Osteoblast (primary cell): ENCODE measurements at places on chromosomes 12 and 14.

- peak overlapping the region; percentile 63 for H3K27ac ChIP-seq
- H3K36me3 ChIP-seq, result no peaks in the 10 kb centered on the region
- peak; percentile 65 for DNase-seq
Measured at GRCh38 chr12:46608431-46609272, 217.1 kb downstream of the SLC38A4 start.

GRCh38 chr14:53432378-53432802 lies 279.3 kb upstream of the DDHD1 start:
- no peak overlapping the region for H3K27ac ChIP-seq
- H3K27me3 ChIP-seq, result peaks cover 2% of the 10 kb centered on the region
- H3K4me1 ChIP-seq, result no peaks in the 10 kb centered on the region
- H3K36me3 ChIP-seq, result no peaks in the 10 kb centered on the region

GRCh38 chr14:99413911-99414310 lies 66.7 kb downstream of the SETD3 start:
- H3K4me1 ChIP-seq, result peaks cover 20% of the 10 kb centered on the region
- no peak overlapping the region for H3K4me3 ChIP-seq
- H3K36me3 ChIP-seq, result peaks cover 4% of the 10 kb centered on the region
- no peaks in the 10 kb centered on the region for H3K27me3 ChIP-seq
- no peak for DNase-seq

- H3K27me3 ChIP-seq, result no peaks in the 10 kb centered on the region
- H3K4me1 ChIP-seq, result peaks cover 40% of the 10 kb centered on the region
- peak overlapping the region; percentile 68 for H3K27ac ChIP-seq
- no peak for DNase-seq
- H3K4me3 ChIP-seq, result peak overlapping the region; percentile 41
- no peaks in the 10 kb centered on the region for H3K36me3 ChIP-seq
Measured at GRCh38 chr12:1776170-1776921, 44.0 kb upstream of the LRTM2 start.

DNA sequence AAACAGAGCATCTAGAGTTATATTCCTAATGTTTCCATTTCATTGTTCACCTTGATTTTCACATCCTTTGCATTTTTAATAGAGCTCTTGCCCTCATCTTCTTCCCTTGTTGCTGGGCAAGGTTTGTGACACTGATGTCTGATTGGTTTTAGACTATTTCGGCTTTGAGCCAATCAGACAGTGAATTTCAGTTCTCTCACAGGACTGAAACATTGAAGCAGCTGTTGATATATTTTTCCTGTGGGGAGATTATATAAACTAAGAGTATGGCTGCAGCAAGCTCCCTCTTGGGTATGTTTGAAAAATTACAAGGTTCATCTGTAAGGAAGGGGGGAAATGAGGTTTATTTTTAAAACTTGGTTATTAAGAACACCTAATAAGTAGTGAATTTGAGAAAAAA lies 51.2 kb downstream of the ATF7IP start:
- H3K4me3 ChIP-seq, result no peak overlapping the region
- H3K27ac ChIP-seq, result peak overlapping the region; percentile 62
- H3K27me3 ChIP-seq, result no peaks in the 10 kb centered on the region
- DNase-seq, result peak; percentile 39
- peaks cover 29% of the 10 kb centered on the region for H3K4me1 ChIP-seq

- H3K27ac ChIP-seq, result no peak overlapping the region
- peaks cover 6% of the 10 kb centered on the region for H3K4me1 ChIP-seq
- no peaks in the 10 kb centered on the region for H3K27me3 ChIP-seq
- DNase-seq, result no peak
- no peaks in the 10 kb centered on the region for H3K36me3 ChIP-seq
- H3K4me3 ChIP-seq, result no peak overlapping the region
Measured at GRCh38 chr12:76636121-76636692, 76.6 kb upstream of the OSBPL8 start.

DNA sequence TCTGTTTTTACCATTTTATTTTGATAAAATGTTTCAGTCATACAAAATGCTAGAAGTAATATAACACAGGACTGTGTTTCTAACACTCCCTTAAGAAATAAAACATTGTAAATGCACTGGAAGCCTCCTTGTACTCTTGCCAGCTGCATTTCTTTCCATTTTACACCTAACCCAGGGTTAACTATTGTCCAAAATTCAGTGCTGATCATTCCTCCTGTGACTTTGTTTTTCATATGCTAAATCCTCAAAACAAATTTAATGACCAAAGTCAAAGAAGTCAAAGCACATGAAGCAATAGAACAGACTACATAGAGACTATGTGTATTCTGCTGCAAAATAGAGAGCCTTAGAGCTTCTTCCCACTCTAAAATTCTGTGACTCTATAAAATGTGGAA lies 420.3 kb upstream of the PRICKLE1 start:
- no peaks in the 10 kb centered on the region for H3K4me1 ChIP-seq
- no peak overlapping the region for H3K27ac ChIP-seq
- no peaks in the 10 kb centered on the region for H3K36me3 ChIP-seq
- no peak for DNase-seq

DNA sequence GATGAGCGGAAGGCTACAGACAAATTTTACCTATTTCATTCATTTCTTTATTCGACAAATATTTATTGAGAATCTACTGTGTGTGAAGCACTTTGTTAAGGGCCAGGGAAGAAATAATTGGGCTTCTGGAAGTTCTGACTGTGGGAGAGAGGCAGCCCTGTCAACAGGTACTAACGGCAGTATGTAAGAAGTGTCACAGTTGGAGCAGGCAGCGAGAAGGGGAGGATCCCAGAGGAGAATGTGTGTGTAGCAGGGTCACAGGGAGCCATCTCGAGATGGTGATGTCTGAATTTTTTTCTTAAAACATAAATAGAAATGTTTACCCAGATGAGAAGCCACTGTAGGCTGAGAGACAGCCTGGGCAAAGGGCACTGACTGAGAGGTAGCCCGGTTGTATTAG lies 163.3 kb upstream of the SLC38A2 start:
- no peaks in the 10 kb centered on the region for H3K4me1 ChIP-seq
- H3K4me3 ChIP-seq, result no peak overlapping the region
- no peaks in the 10 kb centered on the region for H3K27me3 ChIP-seq
- DNase-seq, result no peak
- no peak overlapping the region for H3K27ac ChIP-seq

DNA sequence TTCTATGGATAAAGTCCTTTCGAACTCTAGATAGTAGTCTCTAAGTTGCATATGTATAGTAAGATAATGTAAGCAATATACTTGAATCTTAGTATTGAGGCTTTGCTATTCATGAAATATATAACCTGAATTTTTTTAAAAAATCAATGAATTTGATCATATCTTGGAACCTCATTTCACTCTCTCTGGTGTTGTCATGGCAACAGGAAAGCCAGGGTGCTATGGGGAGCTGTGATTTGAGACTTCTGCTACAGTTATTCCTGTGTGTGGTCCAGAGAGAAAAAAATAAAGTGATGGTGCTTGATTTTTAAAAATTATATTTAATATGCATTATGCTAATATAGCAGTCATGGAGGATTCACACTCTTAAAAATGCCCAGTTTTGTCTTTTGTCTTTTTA lies 508.0 kb downstream of the SNAPC1 start:
- no peaks in the 10 kb centered on the region for H3K27me3 ChIP-seq
- no peaks in the 10 kb centered on the region for H3K4me1 ChIP-seq
- no peak overlapping the region for H3K4me3 ChIP-seq
- H3K27ac ChIP-seq, result no peak overlapping the region
- no peak for DNase-seq
- H3K36me3 ChIP-seq, result no peaks in the 10 kb centered on the region

GRCh38 chr12:101276433-101276832 lies 3.5 kb upstream of the UTP20 start:
- H3K27ac ChIP-seq, result no peak overlapping the region
- no peaks in the 10 kb centered on the region for H3K36me3 ChIP-seq
- no peak for DNase-seq
- H3K27me3 ChIP-seq, result no peaks in the 10 kb centered on the region
- H3K4me1 ChIP-seq, result peaks cover 8% of the 10 kb centered on the region

DNA sequence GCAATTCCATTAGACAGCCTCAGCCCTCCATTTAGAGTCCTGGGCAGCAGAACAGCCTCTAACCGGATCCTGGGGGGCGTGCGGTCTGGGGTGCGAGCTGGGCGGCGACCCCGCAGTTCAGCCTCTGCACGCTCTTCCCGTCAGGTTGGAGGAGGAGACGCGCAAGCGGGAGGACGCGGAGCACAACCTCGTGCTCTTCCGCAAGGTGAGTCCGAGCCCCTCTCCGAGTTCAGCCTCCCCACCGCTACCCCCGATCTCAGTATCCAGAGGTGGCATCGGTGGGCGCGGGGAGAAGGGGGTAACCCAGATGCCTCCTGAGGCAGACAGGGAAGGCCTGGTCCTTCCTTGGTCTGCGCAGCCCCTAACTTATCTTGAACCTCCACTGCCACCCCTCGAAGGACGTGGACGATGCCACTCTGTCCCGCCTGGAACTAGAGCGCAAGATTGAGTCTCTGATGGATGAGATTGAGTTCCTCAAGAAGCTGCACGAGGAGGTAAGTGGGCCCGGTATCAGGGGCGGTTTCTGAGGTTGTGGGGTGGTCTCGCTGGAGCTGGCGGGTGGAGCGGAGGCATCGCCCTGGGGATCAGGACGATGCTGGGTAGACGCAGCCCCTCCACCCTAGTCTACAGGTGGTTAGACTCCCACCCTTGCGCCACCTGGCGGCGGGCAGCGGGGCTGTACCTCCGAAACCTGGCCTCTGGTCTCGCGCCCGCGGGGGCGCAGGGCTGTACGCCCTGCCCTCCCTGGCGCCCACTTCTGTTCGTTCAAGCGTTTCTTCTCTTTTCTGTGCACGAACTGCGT lies 1.3 kb downstream of the PRPH start:
- no peaks in the 10 kb centered on the region for H3K36me3 ChIP-seq
- no peak overlapping the region for H3K4me3 ChIP-seq
- H3K27me3 ChIP-seq, result peaks cover 54% of the 10 kb centered on the region
- no peak overlapping the region for H3K27ac ChIP-seq
- peak; percentile 90 for DNase-seq

GRCh38 chr12:52149651-52150241 lies 42.1 kb downstream of the KRT80 start:
- H3K27ac ChIP-seq, result peak overlapping the region; percentile 23
- no peaks in the 10 kb centered on the region for H3K36me3 ChIP-seq
- H3K4me1 ChIP-seq, result peaks cover 27% of the 10 kb centered on the region
- DNase-seq, result peak; percentile 74
- H3K27me3 ChIP-seq, result no peaks in the 10 kb centered on the region

DNA sequence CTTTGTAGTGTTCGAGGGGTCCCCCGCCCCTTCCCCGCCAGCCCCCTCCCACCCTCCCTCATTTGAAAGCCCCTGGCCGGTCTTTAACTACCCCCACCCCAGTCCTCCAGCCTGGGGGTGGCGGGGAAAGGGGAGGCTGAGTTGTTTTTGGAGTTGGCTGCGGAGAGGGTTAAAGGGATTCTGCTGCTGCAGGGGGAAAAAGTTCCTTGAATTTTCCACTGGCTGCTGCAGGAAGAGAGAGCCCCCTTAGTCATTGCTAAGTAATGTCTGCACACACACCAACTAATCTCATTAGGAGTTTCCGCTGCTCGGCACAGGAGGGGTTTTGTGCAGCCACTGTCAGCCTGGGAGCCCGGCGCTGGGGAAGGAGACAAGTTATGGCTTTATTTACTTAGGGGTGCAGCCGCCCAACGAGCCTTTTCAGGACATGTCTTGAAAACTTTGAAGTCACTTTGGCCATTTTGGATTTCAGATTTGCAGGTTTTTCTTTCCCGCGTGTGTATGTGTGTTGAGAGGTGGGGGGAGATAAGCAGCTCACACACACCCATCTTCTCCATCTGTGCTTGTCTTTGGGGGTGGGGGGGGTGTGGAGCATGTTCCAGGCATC lies 1.8 kb downstream of the ELK3 start:
- H3K27ac ChIP-seq, result peak overlapping the region; percentile 100
- no peaks in the 10 kb centered on the region for H3K27me3 ChIP-seq
- peak; percentile 91 for DNase-seq
- peaks cover 38% of the 10 kb centered on the region for H3K4me1 ChIP-seq

GRCh38 chr14:86788224-86788623 lies 1204.8 kb downstream of the GALC start:
- no peaks in the 10 kb centered on the region for H3K36me3 ChIP-seq
- no peak overlapping the region for H3K27ac ChIP-seq
- H3K27me3 ChIP-seq, result no peaks in the 10 kb centered on the region
- no peak for DNase-seq
- H3K4me1 ChIP-seq, result no peaks in the 10 kb centered on the region

GRCh38 chr12:25932971-25933370 lies 25.5 kb upstream of the RASSF8 start:
- no peak for DNase-seq
- no peak overlapping the region for H3K27ac ChIP-seq
- no peaks in the 10 kb centered on the region for H3K27me3 ChIP-seq
- H3K4me3 ChIP-seq, result no peak overlapping the region
- peaks cover 14% of the 10 kb centered on the region for H3K4me1 ChIP-seq
- H3K36me3 ChIP-seq, result no peaks in the 10 kb centered on the region

DNA sequence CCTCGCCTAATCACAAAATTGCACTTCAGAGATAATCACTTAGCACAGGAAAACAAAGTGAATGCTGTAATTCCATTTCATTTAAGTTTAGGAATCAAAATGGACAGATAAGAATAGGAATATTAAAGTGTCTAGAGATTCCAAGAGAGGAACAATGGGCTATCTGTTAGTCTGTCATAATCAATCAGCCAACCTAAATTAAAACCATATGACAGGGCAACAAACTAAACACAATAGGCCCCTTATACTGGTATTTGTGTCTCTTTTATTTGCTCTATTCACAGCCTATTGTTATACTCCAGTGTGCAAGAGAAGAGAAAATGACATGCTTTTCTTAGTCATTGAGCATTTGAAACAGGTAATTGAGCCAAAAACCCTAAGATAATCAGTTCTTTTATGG lies 259.4 kb downstream of the PRKD1 start:
- H3K36me3 ChIP-seq, result peaks cover 21% of the 10 kb centered on the region
- peaks cover 11% of the 10 kb centered on the region for H3K4me1 ChIP-seq
- no peaks in the 10 kb centered on the region for H3K27me3 ChIP-seq
- no peak overlapping the region for H3K4me3 ChIP-seq
- H3K27ac ChIP-seq, result no peak overlapping the region

DNA sequence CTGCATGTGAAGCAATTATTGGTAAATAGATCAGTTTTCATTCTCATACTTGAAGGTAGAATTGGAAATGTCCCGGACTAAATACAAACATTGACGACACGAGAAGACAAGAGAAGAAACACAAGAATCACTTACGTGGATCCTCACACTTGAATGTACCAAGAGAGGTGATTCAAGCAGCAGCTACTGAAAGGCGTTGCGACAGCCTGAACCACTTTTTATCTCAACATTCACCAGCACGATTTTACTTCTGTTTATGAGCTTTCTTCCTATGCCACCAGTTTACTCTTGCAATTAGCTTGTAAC lies 3.6 kb upstream of the FZD10 start:
- no peaks in the 10 kb centered on the region for H3K4me1 ChIP-seq
- no peak for DNase-seq
- H3K4me3 ChIP-seq, result no peak overlapping the region
- H3K36me3 ChIP-seq, result no peaks in the 10 kb centered on the region
- H3K27ac ChIP-seq, result no peak overlapping the region
